ENCODE measurements at places on chromosomes 7 and 10.
A peak's percentile ranks its signal among the peaks of the same experiment; 100 is the strongest.

DNA sequence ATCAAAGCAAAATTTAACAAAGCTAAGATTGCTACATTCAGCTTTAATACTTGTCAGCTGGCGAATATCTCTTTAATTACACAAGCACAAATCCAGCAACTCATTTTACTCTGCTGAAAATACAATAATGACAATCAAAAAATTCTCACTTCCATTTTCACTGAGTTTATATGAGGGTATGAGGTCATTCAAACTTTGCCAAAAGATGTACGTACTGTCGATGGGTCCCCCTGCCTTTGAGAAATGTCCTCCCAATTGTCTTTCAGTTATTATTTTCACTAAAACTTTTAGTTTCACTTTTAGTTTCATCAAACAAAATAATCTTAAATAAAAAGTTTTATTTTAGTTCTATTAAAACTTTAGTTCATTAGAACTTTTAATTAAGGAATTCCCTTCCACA lies 159.5 kb upstream of the WDR11 start:
- no peak for DNase-seq

DNA sequence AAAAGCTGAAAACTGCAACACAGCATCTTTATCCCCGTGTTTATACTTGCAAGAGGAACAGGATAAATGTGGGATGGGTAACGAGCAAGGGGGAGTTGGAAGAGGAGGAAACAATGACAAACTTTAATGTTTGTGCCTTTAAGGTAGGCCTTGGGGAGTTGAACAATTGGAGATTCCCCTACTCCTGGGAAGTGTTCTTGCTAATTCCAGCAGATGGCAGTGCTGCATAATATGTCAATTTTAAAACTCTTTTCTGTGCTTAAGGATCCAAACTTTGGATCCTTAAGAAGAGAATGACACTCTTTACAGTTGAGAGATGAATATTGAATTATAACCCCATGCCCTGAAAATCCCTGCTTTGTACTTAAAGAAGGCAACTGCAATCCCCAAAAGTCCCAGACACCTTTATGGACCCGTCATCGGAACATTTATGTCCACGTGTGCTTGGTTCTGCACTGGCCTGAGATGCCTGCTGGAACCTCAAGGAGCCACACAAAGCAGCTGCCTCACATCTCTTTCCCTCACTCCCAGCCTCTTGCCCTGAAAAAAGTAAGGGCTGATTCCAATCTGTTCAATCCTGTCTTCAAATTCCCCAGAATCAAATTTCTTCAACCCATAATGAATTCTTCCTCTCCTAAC lies 12.0 kb downstream of the IFIT5 start:
- DNase-seq, result peak; percentile 67

DNA sequence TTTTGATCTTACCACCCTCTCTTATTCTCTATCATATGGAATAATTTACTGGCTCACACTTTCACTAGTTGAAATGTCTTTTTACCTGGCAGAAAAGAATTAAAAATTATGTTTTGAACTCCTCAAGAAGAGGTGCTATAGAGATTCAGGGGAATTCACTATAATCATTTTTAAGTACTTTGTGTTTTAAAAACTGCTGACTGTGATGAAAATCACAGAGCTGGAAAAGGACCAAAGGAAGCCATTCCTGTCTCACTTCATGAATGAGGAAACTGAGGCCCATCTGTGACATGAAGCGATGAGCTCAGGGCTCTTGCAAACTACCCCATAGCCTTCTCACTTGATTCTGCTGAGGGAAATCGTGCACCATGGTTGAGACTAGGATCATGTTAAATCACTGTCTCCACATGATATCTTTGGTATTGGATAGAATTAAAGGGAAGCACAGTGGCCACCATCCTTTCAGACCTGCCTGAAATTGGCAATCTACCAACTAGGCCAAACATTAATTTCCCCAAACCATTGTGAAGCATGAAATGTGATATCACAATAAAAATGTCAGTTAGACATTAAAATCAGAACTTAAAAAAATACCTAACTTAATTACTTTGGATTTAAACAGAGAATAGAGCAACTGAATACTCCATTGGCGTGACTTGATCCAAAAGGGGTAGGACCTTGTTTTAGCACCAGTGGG lies 141.0 kb downstream of the FZD1 start:
- DNase-seq, result no peak

- no peak for DNase-seq
Measured at GRCh38 chr10:37711617-37712488, 145.6 kb downstream of the ZNF248 start.

DNA sequence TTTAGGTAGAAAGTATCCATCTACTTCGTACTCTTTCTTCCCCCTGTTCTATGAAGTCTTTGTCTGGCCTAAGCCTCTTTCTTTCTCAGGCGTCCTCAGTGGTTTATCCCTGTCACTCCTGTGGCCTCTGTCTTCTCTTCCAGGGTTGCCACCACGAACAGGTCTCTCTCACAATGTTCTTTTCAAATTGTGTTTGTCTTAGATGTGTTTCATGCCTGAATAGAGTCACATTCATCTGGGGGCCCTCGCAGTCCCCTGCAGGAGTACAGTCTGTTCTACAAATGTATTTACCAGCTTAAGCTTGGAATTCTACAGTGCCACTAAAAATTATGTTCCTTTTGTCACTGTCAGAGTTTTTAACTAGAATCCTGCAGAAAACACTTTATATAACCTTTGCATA lies 680.4 kb upstream of the FOXK1 start:
- DNase-seq, result no peak

GRCh38 chr7:121103086-121103485 lies 114.6 kb downstream of the CPED1 start:
- DNase-seq, result peak; percentile 62

- peak; percentile 37 for DNase-seq
Measured at GRCh38 chr10:63798599-63799498, 277.6 kb downstream of the REEP3 start.

DNA sequence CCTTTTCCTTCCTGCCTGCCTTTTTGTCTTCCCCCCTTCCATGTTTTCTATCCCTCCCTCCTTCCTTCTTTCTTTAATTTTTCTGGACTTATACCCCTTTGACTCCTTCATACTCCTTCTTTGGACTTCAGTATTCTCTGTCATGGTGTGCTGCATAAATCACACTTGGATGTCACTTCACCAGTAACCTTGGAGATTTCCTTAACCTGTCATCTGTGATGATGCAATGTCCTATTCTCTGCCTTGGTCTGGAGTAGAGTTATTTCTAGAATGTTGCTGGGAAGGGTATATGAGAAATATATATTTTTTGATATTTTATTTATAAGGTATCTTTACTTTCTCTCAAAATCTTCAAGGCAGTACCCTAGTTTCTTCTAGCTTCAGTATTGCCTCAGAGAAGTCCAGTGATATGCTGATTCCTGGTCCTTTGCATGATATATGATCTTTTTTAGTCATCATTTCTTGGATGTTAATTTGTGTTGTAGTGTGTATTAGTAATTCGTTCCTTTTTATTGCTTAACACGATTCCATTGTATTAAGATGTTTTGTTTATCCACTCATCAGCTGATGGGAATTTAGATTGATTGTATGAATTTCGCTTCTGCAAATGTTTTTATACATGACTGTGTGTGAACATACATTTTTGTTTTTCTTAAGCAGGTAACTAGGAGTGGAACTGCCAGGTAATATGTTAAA lies 206.9 kb upstream of the MBL2 start:
- DNase-seq, result no peak

DNA sequence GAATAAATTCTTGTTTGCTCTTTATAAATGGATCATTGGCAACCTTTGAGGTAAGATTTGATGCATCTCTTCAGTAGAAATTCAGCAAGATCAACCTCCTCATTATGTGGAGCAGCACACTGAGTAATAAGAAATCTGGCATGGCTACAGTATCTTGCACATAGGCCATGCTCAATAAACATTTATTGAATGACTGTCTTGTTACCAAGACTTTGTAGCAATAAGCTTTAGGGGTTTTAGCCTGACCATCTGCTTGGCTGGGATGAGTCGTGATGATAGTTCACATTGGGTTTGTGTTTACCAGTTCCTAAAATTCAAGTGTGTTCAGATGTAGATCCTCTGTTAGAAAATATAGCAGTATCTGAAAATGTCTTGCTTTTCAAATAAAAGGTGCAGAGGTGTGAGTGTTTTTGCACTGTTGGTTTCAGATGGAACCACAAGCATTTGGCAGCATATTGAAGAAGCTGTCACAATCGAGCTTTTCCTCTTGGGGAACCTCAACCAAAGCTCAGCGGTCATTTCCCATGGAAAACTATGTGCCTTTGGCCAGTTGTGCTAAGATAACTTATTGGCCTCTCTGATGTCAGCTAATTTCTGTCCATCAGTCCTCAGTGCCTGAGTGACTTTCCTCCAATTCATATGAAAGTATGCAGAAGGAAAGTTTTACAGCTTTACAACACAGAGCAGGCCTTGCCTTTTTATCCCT lies 442.6 kb downstream of the GFRA1 start:
- DNase-seq, result no peak

GRCh38 chr7:49014870-49015269 lies 90.5 kb downstream of the CDC14C start:
- no peak for DNase-seq

DNA sequence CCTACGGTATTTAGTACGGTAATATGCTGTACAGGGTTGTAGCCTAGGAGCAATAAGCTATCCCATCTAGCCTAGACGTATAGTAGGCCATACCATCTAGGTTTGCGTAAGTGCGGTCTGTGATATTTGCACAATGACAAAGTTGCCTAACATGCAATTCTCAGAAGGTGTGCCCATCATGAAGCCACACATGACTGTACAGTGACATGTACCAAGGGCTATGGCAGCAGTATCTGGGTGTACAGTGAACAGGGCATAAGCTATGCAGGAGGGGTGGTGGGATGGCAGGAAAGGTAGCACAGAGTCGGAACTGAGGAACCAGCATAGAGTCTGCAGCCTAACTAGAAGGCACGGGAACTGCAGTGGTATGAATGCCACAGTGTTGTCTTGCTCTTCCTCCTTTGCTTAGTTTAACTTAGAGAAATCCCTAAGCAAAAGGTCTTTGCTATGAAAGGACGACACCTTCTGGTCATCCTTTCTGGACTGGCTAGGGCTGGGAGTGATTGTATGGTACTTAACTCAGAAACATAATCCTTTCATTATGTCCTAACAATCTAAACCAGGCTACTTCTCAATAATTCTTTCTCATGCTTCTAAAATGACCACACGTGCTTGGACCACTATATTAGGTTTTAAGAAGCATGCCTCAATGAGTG lies 93.5 kb downstream of the DYNC1I1 start:
- peak; percentile 74 for DNase-seq

DNA sequence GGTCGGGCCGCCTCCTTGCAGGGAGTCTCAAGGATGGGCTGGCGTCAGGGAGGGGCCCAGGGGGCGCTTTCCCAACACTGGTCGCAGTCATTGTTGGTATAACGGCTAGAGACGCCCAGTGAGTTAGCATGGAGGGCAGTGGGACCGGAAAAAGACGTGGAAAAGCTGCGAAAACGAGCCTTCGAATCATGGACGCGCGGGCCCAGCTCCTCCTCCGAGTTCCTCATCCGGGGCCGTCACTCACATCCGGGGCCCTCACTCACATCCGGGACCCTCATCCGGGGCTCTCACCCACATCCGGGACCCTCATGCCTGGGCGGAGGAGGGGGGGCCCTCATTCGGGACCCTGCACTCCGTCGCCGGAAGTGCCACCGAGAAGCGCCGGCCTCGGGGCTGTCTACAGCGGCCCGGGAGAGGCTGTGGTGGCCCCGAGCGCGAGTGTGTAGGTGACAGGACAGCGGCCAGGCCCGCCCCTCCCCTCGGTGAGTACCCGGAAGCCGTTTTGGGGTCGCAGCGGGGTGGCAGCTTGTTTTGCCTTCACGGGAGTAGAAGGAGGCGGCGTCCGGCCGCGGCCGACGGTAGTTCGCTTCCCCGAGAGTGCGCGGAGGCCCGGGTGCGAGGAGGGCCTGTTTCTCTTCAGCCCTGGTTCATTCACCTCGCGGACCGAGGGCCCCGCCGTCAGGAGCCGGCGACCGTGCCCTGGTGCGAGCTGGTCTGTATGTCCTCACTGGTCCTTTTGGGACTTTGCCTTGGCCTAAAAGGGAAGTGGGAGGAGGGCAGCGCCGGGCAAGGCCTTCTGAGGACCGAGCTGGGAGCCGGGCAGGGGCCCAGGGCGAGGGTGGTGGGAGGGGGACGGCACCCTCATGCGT lies at the start of gene ZNF655:
ZNF655 (plus strand) TSS at position 337 of the 869 bp plus-strand sequence. CDS start 1,918 bp downstream, outside the sequence.
- peak; percentile 98 for DNase-seq

DNA sequence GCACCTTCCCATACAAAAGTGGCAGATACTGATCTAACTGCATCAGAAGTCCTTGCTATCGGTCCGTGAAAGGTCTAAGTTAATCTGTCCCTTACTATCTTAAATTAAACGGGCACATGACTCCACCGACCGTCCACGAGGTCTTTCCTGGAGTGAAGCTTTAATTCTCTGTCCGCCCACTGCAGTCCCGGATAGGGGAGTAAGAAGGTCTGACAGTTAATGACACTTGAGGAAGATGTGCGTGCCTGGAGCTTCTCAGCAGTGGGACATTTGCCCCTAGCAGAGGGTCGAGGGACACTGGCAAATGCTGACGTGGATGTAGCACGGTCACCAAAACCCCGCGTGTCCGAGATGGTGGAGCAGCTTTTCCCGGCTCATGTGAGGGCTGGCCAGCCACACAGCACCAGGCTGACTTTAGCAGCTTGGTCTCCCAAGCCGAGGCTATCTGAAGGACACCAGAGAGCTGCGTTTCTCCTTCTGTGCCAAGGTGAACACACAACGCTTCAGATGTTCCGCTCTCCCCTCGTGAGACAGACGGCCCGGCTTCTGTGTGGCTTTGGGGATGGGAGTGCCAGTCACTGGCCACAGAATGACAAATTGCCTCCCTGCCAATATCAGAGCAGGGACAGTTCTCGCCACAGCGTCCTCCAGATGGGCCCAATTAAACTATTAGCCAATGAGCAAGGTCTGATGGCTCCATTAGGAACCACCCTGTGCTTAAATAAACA lies 86.6 kb downstream of the ADARB2 start:
- no peak for DNase-seq

- no peak for DNase-seq
Measured at GRCh38 chr7:140212100-140212881, 35.5 kb upstream of the KDM7A start.

GRCh38 chr10:13139150-13139549 lies 22.2 kb upstream of the MCM10 start:
- DNase-seq, result no peak

Data from mesendoderm (in vitro differentiated cells).